Activated CD4-positive, alpha-beta T cell treated with anti-CD3 and anti-CD28 coated beads, Interleukin-2, amount 10 ng/mL, durations not matched to agents 24 days and 14 days (primary cell): ENCODE measurements at places on chromosomes 12 and 14. TPM values are rescaled to one million over a fixed set of nuclear protein-coding genes. Genes with fewer than 3 reads are reported as not detected.
A peak's percentile ranks its signal among the peaks of the same experiment; 100 is the strongest.

DNA sequence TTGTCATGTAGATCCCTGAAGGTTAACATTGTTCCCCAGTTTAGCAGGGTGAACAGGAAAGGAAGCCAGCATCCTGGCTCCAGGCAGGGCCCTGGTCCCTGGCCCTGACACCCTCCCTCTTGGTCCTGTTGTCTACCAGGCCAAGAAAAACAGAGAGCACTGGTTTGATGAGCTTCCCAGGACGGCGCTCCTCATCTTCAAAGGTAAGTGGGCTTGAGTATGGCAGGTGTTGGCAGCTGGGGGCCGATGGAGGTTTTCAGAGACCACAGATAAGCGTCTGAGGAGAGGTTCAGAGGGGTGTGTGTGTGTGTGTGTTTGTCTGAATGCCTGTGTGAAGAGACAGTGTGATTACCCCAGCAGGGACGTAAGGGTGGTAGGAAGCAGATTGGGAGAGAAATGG is 56.3 kb downstream of the SLC8B1 start:
- DNase-seq = no peak

- no peak for DNase-seq
These were observed 70.6 kb downstream of the B4GALNT3 start for GRCh38 chr12:530308-530707.

GRCh38 chr14:104651876-104652260 is 37.5 kb upstream of the INF2 start:
- DNase-seq = no peak

Gene EML1
- 0.98 and 1.8 TPM in 2 replicates for total RNA-seq

GRCh38 chr12:72836194-72836593 is 564.0 kb downstream of the TRHDE start:
- DNase-seq = peak; percentile 3

DNA sequence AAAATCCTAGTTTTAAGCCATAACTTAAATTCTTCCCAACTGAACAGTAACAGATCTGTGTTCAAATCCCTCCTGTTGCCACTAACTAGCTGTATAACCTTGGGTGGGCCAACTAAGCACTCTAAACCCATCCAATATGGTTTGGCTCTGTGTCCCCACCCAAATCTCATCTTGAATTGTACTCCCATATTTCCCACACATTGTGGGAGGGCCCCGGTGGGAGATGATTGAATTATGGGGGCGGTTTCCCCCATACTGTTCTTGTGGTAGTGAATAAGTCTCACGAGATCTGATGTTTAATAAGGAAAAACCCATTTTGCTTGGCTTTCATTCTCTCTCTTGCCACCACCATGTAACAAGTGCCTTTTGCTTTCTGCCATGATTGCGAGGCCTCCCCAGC is 1.2 kb upstream of the KRT4 start:
- DNase-seq = no peak

GRCh38 chr12:65922077-65922476 is 97.8 kb downstream of the HMGA2 start:
- DNase-seq = no peak

DNA sequence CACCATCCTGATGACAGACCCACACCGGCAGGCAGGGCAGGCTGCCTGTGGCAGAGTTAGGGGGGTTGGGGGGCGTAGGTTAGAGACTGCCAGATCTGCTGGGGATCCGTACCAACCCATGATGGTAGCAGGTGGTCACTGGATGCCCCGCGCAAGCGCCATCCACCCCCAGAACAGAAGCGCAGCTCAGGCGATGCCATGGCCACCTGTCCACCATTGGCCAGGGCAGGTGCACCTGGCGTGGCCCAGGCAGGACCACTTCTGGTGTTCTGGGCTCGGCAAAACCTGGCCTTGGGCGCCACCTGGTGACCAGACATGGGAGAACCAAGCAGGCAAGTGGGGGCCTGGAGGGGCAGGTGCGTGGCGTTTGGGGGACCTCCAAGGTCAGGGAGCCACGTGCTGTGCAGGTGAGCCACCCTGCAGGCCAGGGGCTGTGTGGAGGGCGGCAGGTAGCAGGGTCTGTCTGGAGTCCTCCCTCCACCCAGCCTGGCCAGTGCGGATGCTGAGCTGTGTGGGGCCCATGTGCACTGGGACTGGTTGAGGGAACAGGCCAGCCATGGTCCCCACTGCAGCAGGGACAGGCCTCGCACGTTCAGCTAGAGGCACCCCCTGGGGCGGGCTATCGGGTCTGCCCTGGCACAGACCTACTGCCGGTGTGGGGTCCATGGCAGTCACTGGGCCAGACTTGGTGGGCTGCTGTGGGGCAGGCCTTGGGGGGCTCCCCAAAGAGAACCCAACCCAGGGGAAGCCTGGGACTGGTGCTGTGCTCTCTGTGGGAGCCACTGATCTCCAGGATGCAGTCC is 15.6 kb downstream of the BAG5 start:
- peak; percentile 93 for DNase-seq

Gene WASHC3
- 29.0 and 33.1 TPM in 2 replicates for total RNA-seq

Gene DDX51
- total RNA-seq = 51.7 and 55.5 TPM in 2 replicates

GRCh38 chr12:116880817-116881324 is 370 bp downstream of the HRK start:
- peak; percentile 78 for DNase-seq

Gene NOVA1
- 0.30 TPM in 1 of 2 replicates, not detected in the other for total RNA-seq

DNA sequence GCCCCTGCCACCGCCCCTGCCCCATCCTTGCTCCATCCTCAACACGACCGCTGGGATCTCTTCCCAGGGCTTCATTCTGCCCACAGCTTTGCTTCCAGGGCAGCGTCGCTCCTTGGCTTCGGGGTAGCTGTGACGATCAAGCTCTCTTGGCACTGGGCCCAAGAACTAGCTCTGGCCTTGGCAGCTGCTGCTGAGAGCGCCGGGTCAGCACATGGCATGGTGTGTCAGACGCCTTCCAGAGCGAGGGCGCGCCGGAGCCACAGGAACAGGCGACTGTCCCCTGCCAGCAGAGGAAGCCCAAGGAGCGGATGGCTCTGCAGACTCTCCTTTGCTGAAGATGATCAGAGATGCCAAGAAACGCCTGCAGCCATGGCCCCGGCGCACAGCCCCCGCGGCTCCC is 15.9 kb downstream of the RAB35 start:
- no peak for DNase-seq

GRCh38 chr12:126474703-126475102 is 1409.5 kb downstream of the AACS start:
- DNase-seq = no peak

GRCh38 chr12:2453761-2454090 is 341.0 kb upstream of the FKBP4 start:
- no peak for DNase-seq

- no peak for DNase-seq
These were observed 185.9 kb downstream of the MED13L start for GRCh38 chr12:116091579-116091978.

GRCh38 chr14:82757776-82758175 is 1224.1 kb upstream of the SEL1L start:
- no peak for DNase-seq

Gene WASHC4
- 31.5 and 36.5 TPM in 2 replicates for total RNA-seq

- DNase-seq = no peak
These were observed 184.5 kb downstream of the NUBPL start for GRCh38 chr14:31745741-31746140.

DNA sequence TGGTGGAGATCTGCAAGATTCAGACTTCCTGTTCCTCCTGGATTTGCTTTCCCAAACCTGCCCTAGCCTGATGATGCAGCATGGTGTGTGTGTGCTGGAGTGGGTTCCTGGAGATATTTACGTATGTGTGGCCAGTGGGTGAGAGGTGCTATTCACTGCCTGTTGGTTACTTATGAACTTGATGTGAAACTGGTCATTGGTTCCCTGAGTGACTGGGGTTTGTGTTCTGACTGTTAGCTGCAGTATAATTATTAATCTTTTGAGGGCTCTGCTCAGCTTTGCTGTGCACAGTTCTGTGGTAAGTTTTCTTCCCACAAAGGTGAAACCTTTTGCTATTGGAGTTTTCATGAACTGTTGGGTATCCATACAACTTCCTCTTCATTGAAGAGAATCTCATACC is 541.8 kb upstream of the FBXO33 start:
- DNase-seq = no peak

DNA sequence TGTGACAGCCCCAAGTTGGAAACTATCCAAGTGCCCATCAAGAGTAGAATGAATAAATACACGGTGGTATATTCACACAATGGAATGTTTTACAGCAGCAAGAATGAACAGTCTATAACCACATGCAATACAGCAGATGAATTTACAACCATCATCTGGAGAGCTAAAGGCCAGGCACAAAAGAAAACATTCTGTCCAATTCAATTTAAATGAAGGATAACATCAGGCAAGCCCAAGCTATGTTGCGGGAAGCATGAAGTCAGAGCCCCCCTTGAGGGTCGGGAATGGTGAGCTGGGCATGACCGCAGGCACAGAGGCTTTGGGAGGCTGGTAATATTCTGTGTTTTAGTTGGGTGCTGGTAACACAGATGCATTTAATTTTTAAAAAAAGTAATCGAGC is 76.0 kb downstream of the SYNE3 start:
- DNase-seq = no peak

Gene NFE2
- not detected in 2 replicates for total RNA-seq

Gene GRIP1
- total RNA-seq = 0.26 and 0.40 TPM in 2 replicates

Gene OR4M1
- total RNA-seq = not detected in 2 replicates

GRCh38 chr14:61498811-61499210 is 177.4 kb downstream of the PRKCH start:
- DNase-seq = no peak

DNA sequence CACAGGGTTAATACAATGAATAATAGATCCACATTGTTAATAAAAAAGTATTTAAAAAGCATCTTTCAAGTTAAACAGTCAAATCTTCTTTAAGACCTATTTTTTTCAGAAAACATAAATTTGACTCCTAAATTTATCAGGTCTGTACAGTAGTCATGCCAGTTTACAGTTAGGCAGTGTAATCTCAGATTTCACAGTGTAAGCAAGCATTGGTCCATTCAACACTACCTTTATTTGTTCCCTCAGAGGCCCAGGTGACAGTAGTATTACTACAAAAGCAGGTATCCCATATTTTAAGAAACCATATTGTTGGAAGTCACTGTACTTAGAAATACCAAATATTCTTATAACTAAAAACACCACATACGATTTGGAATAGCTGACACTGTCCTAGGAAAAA is 6.1 kb downstream of the ATP2B1 start:
- no peak for DNase-seq

Gene RFX4
- not detected in 2 replicates for total RNA-seq

Gene SOAT2
- total RNA-seq = not detected in 2 replicates

DNA sequence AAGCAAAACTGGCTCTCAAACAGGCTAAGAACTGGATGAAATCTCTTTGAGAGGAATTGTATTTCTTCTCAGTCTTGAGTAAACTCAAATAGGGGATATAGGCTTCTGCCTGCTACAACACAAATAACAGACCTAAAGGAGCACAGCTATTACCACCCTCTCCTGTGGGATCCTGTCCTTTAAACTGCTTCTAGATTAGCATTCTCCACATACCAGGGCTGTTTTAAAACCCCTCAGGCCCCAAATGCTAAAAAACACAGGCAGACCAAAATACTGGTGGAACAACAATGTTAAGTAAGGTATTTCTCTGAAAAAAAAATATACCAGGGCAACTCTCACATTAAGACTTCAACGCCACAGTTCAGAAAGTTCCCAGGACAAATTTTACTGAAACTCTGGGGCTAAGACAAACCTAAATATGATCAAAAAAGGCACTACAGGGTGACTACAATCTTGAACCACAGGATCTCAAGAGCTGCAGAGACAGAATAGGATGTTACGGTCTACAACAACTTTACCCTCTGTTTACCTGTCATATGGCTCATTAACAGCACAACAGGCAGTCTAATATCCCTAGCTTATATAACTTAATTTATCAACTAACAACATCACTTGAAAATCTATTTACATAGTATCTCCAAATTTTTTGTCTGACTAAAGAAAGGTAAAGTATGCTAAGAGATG is 7.2 kb downstream of the CPNE8 start:
- no peak for DNase-seq

GRCh38 chr12:112347581-112347982 is 34.6 kb downstream of the HECTD4 start:
- no peak for DNase-seq

Gene PSME2
- 565 and 584 TPM in 2 replicates for total RNA-seq

Gene SLC2A13
- 2.9 and 3.1 TPM in 2 replicates for total RNA-seq

Gene FAM90A1
- total RNA-seq = 0.14 and 0.31 TPM in 2 replicates

DNA sequence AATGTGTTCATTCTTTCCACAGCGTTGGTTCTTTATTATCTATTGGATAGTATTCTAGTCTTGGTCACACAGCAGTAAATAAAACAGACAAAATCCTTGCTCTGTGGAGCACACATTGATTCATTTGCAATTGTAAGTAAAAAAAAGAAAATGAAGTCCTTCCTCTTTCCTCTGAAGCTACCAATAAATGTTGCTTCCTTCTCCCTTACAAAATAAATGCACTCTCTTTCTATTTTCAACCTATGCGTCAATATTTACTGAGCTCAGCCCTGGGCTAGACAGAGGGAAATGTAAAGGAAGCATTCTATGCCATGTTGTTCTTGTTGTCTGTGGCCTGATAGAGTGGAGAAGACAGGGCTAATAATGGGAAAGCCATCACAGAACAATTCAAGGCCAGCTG is 2.9 kb downstream of the ABHD12B start:
- no peak for DNase-seq

Gene HRK
- total RNA-seq = not detected in 2 replicates

DNA sequence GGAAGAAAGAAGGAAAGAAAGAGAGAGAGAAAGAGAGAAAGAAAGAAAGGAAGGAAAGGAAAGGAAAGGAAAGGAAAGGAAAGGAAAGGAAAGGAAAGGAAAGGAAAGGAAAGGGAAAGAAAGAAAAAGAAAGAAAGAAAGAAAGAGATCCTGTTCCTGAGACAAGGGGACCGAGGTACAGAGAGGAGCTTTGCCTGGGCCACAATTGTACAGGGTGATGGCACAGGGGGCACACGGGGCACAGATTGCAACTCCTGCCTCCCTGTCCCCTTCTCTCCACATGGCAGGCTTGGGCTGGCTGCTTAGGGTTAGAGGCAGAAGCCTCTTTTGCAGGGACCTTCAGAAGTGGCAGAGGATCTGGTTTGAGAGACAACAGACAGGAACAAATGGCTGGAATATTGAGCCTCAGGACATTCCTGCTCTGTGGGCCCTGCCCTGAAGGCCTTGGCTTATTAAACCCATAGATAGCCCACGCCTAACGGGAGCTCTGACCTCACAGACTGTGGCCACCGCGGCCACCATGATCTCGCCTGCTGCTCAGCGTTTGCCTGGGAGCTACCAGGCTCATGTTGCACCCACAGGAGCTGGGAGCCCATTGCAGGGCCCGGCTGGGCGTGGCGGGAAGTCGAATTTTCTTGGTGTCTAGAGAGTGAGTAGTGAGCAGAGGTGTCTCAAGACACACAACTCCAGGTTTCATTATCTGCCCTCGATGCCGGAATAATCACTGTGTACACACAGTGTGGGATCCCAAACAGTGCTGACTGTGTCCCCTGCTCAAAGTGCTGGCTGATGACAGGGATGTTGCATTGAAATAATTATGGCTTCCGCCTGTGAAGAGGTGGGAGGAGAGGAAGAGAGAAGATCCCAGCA is 147.9 kb upstream of the NCOR2 start:
- DNase-seq = no peak

Gene SPTB
- not detected in 2 replicates for total RNA-seq
